D721Med (cell line): ENCODE measurements at places on chromosomes 4 and X.

DNA sequence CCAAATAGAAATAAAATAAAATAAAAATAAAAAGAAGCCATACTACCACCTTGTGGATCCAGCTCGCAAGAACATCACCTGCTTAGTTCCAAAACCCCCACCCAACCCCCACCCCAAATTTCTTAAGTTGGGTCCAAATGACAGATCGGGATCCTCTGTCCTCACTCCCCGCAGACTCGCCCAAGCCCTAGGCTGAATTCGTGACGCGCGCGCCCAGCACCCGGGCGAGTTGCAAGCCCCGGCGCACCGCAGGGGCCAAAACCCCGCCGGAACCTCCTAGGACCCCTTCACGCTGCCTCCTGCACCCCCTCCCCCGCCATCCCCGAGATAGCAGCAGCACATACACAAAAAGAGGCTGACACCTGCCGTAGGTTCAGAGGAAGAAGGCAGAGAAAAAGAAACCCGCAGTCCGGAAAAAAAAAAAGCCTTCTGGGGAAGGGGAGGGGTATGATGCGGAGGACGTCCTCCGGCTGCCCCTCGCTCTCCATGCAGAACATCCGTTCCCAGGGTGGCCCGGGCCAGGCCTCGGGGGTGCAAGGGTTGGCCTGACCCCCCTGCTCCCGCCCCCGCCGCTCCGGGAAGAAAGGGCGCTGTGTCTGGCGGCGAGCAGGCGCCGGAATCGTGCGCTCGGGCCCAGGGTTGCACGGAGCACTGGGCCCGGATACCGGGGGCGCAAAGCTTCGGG lies 2.6 kb downstream of the NLGN4X start:
- DNase-seq: no peak

GRCh38 chr4:26083987-26084386 lies 170.0 kb downstream of the SMIM20 start:
- no peak for DNase-seq

GRCh38 chrX:26952213-26952612 lies 510.9 kb downstream of the PPP4R3C start:
- DNase-seq: no peak

GRCh38 chr4:53734584-53735353 lies 143.5 kb upstream of the LNX1 start:
- DNase-seq: no peak

DNA sequence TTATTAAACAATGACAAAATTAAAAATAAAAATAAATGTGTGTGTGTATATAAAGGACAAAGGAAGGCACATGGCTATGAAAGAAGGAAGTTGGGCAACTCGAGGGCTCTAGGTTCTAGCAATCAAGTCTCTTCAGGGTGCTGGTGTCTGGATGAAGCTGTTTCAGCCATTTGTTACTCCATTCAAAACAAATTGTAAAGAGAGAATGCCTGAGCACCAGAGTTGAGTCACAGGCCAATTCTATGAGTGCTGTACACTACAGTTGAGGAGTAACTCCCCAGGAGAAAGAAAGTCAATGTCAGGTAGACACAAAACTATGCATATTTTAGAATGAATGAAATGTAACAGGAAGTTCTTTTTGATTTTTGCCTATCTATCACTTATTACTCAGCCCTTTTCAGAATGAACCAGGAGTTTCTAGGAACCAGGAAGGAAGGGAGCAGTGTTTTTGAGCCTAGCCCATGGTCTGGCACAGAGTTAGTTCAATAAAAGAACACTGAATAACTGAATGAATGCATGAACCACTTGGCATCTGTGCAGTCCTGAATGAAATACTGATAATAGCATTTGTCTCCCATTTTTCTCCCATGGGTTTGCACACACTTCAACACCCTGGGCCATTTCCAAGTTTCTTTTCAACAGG lies 151.7 kb upstream of the CPEB2 start:
- no peak for DNase-seq

DNA sequence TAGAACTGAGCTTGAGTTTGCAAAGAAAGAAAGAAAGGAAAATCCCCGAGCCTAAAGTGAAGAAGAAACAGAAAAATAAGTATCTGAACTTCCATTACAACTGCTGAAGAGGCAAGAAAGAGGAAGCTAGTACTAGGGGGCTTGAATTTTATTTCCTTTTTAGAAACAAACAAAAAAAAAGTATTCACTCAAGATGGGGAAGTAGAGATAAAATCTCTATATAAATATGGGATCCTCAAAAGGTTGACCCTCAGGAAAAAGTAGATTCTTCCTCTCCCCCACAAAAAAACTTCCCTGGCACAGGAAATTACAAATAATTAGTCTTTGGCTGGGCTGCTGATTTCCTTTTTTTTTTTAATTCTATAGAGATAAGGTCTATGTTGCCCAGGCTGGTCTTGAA lies 16.0 kb downstream of the LRBA start:
- no peak for DNase-seq

- no peak for DNase-seq
Measured at GRCh38 chr4:20430259-20430941, 178.7 kb downstream of the SLIT2 start.

DNA sequence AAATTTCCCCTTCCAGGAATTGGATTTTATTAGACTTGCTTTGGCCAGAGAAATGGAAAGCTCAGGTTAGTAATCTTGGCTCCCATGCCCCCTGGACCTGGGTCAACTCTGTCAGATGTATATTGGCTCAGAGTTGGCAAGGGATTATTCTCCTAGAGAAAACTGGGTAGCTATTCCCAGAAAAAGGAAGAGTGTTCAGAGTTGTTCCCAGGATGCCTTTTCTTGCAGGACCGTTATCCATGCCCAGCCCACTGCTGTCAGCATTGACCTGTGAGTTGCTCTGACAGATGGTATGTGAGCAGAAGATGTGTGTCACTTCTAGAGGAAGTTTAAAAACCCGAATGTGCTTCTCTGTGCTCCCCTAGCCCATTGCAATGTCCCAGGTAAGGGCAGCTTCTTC lies 509.9 kb upstream of the ZFP42 start:
- DNase-seq: no peak

DNA sequence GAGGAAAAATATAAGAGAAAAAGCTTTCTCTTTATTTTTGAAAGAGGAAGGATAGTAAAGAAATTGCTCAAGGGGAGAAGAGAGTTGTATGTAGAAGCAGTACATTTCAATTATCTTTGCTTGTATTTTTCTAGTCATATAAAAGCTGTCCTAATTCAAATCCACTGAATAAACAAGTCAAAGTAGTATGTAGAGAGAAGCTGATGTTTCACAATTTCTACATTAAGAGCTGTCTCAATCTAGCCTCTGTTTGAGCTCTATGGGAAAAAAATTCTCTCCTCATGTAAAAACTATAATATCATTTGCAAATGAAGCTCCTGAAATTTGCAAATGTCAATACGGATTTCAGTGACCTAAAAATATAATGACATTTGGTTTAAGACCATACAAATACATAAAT lies 52.6 kb downstream of the CHM start:
- DNase-seq: no peak

DNA sequence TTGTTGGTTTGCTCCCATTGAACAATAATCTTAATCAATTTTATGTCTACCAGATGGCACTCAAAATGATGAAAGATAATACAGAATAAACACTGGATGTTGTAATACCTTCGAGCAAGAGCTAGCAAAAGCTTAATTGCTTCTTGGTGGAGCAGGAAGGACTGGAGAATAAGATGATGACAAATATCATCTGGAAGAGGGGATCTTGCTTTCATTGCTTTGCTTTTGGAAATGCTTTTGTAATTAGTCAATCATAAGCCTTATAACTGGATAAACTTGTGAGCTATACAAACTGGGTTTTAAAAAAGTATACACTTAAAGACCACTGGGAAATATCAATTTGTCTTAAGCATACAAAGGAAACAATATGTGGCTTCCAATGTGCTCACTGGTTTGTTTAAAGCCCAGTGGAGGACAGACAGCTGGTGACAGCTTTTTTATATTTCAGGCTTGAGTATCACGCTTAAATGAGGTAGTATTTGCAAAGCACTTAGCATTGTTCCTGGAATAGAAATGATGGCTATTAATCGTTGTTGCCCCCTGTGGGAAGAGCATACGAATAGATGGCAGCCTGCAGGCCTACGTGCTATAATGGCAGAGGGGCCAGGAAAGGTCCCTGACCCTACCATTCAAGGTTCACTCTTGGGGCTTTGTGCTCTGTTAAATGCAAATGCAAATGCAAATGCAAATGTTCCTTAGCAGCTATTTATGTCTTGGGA lies 61.2 kb downstream of the TMEM150C start:
- no peak for DNase-seq

- no peak for DNase-seq
Measured at GRCh38 chr4:6002492-6002833, 15.8 kb downstream of the C4orf50 start.

DNA sequence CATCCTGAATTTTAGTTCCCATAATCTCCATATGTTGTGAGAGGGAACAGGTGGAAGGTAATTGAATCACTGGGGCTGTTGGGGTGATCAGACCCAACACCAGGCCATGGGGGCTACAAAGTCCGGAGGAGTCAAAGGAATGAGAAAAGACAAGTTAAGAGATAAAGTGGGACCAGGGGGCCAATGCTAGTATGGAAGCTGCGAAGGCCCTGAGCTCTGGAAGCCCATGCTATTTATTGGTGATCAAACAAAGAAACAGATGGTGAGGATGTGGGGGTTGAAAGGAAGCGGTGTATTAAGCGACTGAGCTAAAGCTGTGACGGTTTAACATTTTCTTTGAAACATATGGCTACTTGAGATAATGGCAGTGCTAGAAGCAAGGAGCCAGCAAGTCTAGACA lies 132.8 kb downstream of the PDGFC start:
- DNase-seq: no peak

DNA sequence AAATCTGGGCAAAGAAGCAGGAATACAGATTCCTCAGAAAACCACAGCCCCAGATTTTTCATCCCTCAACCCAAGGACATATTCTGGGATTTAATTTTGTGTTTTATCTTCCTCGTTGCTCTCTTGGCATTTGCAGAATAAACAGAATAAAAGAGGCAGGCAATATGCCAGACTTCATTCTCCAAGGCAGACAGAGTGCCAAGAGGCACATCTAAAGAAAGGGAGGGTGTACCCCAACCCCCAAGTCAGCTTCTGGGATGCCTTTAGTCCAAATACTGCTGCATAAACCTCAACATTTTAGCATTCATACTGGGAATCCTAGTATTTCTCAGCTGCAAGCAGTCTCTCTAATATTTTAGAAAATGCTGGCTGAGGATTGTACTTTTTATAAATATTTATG lies 629.2 kb downstream of the KLHL13 start:
- no peak for DNase-seq

DNA sequence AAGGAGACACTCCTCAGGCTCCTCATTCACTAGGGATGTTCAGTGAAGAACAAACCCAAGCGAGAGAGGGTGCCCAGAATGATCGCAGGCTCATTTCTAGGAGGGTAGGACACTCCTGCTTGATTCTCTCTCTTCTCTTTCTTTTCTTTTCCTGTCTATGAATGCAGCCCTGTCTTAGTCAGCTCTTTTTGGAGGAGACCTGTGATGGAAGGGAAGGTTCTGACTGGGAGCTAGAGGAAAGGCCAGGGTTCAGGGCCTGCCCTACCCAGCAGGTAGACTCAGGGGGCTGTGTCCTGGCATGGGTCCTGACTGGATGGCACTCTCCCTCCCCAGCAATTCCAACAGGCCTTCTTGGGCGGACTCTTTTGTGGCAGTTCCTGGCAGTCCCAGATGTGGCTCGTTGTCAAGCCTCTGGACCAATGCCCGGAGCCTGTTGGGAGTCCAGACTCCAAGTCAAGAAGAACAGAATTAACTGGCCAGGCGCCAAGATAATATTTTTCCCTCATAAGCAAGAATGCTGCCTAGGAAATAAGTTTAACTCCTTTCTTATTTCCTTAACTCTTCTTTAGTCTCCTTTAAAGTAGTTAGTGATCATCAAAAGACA lies 139.4 kb upstream of the SCML1 start:
- no peak for DNase-seq

DNA sequence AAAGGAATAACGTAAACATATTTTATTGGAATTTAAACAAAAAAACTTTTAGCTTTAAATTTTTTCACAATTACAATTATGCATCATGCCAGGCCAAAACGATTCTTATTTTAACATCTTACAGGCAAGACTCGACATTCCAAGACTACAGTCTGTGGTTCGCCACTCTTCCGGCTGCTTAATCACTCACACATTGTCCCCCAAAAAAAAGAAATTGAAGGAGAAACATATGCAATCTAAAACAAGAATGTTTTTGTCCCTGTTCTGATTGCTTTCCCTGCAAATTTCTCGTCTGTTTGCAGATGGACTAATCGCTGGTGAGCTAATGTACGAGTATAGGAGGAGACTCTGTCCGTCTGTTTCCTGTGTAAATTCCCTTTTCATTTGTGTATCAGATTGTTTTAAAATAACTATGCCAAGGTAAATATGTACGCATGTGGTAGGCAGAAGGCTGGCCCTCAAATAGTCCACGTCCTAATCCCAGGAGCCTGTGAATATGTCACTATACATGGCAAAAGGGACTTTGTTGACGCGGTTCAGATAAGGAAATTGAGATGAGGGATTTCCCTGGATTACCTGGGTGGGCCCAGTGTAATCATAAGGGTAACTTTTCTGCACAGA lies 37.7 kb upstream of the MTNR1A start:
- no peak for DNase-seq

GRCh38 chrX:43530837-43531236 lies 125.3 kb upstream of the MAOA start:
- no peak for DNase-seq

DNA sequence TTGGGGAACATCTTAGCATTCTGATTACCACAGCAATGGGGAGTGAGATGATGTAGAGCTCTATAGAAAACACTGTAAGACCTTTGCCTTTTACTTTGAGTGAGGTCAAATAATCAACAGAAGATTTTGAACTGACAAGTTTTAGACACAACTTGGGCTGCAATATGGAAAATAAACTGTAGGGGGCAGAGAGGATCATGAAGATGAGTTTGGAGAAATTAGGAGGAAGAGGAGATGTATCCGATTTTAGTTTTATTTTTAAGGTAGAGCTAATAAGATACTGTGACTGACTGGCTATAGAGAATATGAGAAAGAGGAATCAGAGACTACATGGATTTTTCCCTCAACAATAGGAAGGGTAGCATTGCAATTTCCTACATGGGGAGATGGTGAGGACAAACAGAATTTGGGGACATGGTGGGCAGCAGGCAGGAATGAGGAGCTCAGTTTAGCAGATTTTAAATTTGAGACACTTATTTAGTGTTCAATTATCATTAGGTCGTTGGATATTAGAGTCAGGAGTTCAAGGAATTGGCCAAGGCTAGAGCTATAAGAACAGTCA lies 563.1 kb downstream of the INPP4B start:
- no peak for DNase-seq

- DNase-seq: no peak
Measured at GRCh38 chrX:30653415-30654131, at the start of gene GK. Gene GK (plus strand): TSS chrX:30653423. CDS start chrX:30653538, 115 bp downstream.
